Suppressor macrophage treated with lipopolysaccharide for 4 hours (primary cell): ENCODE measurements at places on chromosomes 6 and 20.
A peak's percentile ranks its signal among the peaks of the same experiment; 100 is the strongest.

DNA sequence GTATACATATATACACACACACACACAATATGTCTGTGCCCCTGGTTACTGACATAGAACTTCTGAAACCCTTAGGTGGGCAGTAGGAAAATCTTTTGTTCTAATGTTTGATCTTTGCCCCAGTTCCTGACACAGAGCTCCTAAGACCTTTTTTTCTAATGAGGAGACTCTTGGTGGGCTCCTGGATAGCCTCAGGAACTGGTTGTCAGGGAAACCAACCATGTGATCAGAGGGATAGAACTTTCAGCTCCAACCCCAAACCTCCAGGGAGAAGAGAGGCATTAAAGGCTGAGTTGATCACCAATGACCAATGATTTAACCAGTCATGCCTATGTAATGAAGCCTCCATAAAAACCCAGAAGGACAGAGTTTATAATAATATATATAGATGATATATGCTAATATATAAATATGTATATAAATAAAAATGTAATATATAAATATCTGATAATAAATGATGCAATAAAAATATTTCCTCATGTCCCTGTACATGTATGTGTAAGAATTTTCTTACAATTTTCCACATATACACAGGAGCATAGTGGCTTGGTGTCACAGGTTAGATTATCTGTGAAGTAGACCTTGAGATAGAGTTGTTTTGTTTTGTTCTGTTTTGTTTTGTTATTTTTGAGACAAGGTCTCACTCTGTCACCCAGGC is 93.3 kb downstream of the GPX5 start:
- DNase-seq, result no peak

- no peak for DNase-seq
Observed at GRCh38 chr6:46538800-46539480, 47.7 kb upstream of the RCAN2 start.

DNA sequence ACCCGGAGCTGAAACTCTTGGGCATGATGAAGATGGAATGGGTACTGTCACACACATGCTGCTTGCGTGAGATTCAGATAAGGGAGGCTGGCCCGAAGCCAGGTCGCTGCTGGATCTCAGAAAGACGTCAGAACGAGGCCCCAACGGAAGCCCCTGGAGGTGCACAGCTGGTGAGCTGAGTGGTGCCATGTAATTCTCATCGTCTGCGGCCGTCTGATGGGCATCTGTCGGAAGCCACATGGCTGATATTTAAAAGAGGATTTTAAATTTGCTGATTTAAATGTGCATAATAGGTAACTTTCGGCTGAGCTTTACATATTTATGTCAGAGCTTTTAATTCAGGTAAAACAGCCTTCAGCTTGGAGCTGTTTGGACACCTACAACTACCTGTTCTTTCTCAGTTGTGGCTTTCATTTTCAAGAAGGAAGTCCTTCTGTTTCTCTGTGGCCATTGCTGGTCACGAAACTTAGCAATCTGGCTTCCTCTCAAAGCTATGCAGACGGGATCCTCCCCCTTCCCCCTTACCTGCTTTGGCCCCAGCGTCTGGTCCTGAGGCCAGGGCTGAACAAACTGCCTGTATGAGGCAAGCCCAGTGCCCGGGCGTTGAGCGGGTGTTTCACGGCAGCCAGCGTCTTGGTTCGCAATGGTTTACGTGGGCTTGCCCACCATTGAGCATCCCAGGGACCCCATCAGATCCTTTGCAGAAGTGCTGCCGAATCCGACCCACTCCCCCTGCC is 9.2 kb downstream of the SLCO4A1 start:
- peak; percentile 53 for DNase-seq

DNA sequence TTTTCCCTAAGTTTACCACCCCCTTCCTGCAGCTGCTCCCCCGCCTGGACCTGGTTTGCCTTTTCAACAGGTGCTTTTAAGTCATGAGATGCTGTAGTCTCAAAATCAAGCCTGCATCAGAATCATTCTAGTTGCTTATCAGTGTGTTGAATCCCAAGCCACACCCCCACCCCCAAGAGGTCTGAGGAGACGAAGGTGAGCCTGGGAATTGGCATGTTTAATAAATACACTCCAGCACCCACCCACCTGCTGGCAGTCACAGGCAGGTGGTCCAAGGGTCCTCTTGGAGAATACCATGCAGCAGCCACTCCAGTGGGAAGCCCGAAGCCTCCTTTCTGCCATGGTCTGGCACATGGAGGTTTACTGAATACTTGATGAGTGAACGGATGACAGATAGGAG is 1.1 kb upstream of the ADIG start:
- DNase-seq, result no peak

- no peak for DNase-seq
Observed at GRCh38 chr6:30590509-30590908, 19.3 kb downstream of the ABCF1 start.

- DNase-seq, result no peak
Observed at GRCh38 chr6:143747347-143747842, 69.6 kb downstream of the PHACTR2 start.

DNA sequence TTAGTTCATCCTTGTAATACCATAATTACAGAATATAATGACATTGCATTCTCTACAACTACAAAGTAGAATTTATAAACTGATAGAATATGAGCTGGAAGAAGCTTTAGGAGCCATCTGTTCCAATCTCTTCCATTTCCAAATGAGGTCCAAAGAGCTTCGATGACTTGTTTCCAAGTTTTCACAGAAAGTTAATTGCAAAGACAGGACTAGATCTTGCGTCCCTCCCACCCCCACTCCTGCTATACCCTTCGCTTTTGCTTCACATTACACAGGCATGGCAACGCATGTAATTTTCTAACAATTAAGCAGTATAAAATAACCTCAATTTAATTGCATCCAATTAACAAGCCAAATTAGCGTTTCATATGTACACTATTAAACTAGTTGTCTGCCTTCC is 7.0 kb downstream of the HIVEP2 start:
- DNase-seq, result no peak

DNA sequence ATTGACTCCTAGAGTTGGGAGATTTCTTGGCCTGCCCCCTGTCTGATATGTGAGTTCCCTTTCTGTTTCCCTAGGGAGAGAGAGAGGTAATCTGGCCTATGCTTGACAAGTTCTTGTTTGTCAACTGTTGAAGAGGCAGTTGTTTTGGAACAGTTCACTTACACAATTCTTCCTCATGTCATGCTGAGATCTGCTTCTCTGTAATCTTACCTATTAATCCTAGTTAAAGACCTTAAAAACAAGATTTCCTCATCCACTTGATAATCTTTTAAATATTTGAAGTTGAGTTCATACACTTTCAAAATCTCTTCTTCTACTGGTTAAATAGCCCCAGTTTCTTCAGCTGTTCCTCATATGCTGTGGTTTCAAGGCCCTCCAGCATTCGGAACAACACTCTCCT is 89.9 kb downstream of the FIG4 start:
- no peak for DNase-seq

DNA sequence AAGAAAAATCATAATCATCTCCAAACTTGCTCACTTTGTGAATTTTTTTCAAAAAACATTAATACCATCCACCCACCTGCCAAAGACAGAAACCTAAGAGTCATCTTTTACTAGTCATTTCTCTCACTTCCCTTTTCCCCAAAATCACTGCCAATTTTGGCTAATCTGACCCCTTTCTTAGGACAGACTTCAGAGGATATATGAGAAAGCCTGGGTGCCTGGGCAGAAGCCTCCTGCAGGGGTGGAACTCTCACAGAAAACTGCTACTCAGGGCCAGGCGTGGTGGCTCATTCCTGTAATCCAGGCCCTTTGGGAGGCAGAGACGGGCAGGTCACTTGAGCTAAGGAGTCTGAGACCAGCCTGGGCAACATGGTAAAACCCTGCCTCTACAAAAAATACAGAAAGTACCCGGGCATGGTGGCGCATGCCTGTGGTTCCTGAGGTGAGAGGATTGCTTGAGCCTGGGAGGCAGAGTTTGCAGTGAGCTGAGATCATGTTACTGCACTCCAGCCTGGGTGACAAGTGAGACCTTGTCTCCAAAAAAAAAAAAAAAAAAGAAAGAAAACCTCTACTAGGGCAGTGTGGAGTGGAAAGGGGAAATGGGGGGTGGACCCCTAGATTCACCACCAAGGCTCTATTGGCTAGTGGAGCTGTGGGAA is 3.8 kb downstream of the DEK start:
- DNase-seq, result peak; percentile 93

- DNase-seq, result peak; percentile 4
Observed at GRCh38 chr6:83767033-83767432, 58.1 kb upstream of the SNAP91 start.

- no peak for DNase-seq
Observed at GRCh38 chr20:31572042-31572700, 32.9 kb upstream of the ID1 start.

- peak; percentile 2 for DNase-seq
Observed at GRCh38 chr6:65123521-65123920, 583.5 kb downstream of the EYS start.

GRCh38 chr6:39669207-39669972 is 55.8 kb downstream of the KIF6 start:
- no peak for DNase-seq

DNA sequence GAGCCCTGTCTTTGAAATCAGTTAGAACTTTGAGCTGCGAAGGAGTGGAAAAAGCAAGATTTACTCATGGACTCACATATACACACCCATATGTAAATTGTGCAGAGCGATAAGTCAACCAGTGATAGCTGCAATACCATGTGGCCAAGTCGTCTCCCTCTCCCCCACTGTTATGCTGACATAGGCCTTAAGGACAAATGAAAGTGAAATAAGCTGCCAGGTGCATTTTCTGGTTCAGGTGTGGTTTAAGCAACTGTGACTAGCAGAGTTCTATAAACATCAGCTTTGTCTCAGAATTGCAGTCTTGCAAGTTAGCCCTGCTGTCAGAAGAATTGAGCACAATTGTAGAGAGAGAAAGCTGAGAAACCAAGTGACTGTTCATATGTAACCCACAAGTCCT is 9.6 kb downstream of the FAM83B start:
- DNase-seq, result no peak

DNA sequence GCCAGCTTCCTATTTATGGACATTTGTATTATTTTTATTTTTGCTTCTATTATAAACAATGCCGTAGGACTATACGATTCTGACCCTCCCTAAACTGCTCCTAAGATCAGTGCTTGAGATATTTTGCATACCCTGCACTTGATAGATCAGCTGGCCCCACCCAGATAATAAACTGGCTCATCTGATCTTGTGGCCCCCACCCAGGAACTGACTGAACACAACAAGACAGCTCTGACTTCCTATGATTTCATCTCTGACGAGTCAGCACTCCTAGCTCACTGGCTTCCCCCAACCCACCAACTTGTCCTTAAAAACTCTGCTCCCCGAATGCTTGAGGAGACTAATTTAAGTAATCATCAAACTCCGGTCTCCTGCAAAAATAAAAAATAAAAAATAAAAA is 34.9 kb upstream of the TFAP2A start:
- DNase-seq, result no peak

GRCh38 chr6:44699082-44699481 is 311.6 kb downstream of the CDC5L start:
- DNase-seq, result no peak

DNA sequence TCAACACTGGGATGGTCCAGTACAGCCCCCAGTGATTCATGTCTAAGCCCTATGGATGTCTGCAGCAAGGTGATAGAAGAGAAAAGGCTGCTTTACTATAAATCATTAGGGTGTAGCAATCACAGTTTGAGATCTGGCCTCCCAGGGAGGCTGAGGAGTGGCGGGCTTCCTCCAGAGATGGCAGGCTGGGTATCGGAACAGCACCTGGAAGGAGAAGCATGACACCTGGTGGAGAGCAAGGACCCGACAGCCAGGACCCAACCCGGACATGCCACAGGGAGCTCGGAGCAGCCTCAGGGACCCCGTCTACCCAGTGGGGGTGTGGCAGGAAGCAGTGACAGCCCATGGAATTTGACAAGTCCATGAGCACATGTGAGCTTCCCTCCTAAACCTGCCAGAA is 114.8 kb upstream of the CD93 start:
- DNase-seq, result no peak

GRCh38 chr6:14910692-14911547 is 334.9 kb upstream of the JARID2 start:
- peak; percentile 95 for DNase-seq

- DNase-seq, result peak; percentile 73
Observed at GRCh38 chr6:106117579-106117978, 31.4 kb downstream of the PRDM1 start.

DNA sequence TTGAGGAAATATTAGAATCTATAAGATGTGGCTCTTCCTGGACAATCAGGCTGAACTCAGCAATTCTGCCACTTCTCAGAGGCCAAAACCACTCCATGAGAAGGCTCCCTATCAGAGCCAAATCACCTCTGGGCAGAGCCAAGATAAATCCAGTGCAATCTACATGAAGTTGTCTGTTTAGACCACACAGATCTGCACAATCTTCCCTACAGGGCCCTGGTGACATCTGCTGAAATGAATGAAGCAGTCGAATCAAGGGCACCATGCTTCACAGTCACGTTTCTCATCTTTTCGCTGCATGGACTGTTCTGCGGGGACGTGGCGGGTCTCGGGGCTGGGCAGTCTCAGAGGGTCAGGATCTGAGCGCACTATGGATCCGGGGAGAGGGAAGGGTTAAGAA is 60.1 kb upstream of the CD93 start:
- no peak for DNase-seq

DNA sequence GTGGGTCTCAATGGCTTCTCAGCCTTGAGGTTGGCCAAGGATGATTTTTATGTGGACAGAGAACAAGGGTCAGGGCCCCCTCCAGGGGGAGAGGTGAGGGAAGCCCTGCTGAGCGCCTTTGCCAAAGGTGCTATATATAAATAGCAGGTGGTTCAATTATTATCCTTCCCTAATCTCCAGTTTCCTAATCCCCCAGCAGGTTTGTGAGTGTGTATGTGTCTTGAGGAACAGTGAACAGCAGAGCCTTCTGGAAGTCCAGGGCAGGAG is 3.2 kb upstream of the SIRPA start:
- DNase-seq, result no peak
